CD4-positive, alpha-beta T cell treated with Interleukin-2 at 100 ng/mL for 4 hours (primary cell): ENCODE measurements at places on chromosomes 4 and X.

DNA sequence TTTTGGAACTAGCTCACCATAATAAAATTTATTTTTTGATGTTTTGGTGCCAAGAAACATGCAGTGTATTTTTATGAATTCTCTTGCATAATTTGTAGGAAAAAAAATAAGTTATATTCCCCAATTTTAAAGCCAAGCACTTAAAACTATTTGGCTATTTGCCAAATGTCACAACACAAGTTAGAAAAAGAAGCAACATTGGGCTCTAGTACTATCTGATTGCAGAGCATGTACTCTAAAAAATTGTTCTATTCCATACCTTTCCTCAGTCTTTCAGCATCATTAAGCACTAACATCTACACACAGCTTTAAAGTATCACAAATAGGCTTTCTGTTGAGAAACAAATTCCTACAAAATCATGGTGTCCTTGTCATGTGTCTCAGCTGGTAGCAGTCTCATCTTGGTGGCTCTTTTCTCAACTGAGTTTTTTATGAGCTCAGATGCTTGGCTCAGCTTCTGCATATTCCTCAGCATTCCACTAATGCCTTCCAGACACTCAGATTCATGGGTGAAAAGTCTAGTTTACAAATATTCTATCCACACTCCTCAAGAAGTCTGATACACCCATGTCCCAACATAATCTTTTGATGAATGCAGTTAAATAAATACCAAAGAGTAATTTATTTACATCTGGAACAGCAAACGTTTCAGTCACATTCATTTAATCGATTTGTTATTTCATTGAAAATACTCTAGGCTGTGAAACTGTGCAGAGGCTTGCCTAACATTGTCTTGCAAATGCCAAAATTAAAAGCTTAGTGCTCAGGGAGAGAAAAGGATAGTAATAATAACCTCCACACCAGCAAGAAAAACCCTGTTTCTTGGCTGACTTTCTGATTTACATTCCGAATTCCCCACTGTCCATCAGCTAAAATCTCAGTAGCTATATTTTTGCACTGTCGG, 2209.9 kb downstream of the PCDH7 start:
- DNase-seq: no peak

DNA sequence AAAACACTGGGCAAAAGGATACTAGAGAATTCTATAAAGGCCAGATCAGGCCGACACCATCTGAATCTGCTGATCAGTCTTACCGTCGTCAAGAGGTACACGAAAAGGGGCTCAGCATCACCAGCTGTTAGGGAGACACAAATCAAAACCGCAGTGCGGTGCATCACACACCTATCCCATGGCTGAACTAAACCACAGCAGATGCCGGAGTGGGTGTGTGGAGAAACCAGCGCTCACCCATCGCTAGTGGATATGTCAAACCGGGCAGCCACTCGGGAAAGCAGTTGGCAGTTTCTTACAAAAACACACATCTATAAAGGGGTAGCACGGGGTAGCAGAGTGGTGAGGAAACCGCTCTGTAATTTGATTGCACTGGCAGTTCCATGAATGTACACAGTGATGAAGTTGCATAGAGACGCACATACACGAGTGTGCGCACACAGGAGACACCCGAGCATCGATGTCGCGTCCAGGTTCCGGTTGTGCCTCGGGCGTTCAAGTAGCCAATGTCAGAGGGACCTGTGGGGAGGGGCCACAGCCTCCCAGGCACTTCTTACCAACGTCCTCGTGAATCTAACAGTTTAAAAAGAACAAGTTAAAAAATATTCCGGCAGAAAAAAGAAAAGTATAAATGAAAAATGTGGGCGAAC, 23.1 kb upstream of the CCNQ start:
- no peak for DNase-seq

GRCh38 chr4:4914059-4914820, 54.8 kb downstream of the MSX1 start:
- no peak for DNase-seq

- DNase-seq: no peak
Observed at GRCh38 chr4:80137631-80138030, 59.7 kb upstream of the PRDM8 start.

DNA sequence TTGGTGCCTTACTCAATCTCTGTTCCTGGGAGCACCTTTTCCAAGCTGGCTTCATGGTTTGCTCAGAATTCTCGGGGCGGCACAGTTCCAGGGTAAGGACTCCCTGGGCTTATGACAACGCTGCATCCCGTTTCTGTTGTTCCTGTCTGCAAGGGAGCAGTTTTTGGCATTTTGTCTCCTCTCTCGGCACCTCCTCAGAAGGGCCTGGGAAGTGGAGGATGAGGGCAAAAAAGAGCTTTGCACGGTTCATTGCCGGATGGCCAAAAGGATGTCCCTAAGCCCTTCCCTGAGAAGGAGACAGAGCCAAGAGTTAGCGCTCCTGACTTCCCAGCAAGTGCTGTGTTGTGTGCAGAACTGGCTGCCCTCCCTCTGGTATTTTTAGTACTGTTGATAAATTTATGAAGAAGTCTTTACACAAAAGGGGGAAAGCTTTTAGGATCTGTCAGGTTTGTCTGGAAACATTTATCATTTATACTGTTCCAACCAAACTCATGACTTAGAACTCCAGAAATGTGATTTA, 13.4 kb downstream of the SRD5A3 start:
- no peak for DNase-seq

GRCh38 chr4:102599886-102600285, 98.7 kb downstream of the NFKB1 start:
- no peak for DNase-seq

DNA sequence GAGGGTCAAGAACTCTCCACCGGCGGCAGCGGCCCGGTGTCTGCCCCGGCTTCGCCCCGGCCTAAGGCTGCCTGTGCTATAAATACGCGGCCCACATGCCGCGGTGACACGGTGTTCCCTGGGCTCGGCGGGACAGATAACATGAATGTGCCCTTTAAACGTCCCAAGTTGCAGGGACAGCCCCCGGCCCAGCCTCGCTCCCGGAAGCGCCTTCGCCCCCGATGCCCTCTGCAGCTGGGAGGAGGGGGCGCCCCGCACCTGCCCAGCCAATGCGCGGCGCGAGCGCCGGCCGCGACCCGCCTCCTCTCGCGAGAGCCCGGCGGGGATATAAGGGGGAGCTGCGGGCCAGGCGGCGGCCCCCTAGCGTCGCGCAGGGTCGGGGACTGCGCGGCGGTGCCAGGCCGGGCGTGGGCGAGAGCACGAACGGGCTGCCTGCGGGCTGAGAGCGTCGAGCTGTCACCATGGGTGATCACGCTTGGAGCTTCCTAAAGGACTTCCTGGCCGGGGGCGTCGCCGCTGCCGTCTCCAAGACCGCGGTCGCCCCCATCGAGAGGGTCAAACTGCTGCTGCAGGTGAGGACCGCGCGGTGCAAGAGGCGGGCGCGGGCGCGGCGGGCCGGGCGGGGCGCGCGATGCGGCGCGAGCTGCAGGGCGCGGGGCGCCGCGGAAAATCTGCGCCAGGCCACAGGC, at the start of gene SLC25A4:
Gene SLC25A4, plus strand, starts transcription at position 355 of the 689 bp plus-strand sequence. Its CDS starts 107 bp downstream, at position 462.
- peak; percentile 88 for DNase-seq

GRCh38 chr4:112889199-112889598, 160.3 kb upstream of the ANK2 start:
- no peak for DNase-seq

DNA sequence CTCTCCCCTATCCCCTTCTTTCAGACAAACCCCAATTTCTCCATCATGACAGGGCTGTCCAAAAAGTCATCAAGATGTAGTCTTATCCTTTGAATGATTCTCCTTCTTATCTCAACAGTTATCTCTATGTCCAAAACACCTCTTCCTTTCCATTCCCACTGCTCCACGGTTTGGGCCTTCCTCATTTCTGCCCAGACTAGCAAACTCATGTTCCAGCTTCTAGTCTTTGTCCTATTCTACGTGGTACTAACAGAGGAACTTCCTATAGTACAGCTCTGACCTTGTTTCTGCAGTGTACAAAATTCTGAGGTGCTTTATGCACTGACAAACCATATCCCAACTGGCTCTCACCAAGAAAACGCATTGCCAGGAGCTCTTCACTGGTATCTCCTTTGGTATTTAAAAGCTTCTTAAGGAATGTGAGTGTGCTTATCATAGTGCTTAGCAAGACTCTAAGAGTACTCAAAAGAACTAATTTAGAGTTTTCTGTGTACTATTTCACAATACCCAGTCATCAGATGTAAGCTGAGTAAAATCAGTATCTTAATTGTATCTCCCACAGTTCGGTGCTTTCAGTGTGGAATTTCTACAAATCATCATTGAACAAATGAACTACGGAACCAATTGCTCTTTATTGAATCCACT, 65.5 kb downstream of the MAML3 start:
- DNase-seq: no peak
